ENCODE measurements at places on chromosomes 11 and 22.

DNA sequence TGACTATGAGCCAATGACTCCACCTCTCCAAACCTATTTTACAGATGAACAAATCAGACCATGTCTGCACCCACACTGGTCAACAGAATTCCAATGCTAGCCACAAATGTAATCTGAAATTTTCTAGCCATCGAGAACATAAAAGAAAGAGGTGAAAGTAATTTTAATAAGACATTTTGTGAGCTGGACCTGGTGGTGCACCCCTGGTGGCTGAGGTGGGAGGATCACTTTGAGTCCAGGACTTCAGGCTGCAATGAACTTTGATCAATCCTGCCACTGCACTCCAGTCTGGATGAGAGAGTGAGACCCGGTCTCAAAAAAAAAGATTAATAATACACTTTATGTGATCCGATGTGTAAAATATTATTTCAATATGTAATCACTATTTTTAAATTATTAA lies 9.4 kb upstream of the RNF185 start:
- no peak for DNase-seq

DNA sequence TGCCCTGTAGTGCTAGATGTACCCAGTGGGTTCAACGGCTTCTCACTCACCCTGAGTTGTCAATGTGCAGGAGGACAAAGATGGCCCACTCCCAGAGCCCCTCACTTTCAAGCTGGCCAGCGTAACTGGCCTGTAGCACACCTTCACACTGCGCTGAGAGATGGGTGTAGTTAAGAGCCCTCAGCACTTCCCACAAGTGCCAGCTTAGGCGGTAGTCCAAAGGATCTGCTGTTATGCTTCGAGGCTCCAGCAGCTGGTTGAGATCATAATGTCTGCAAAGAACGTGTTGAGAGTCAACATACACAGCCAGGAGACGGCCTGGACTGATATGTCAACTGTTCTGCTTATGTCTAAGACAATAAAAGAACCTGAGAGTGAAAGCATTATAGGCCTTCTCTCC lies 14.7 kb upstream of the CHRNA10 start:
- no peak for DNase-seq

DNA sequence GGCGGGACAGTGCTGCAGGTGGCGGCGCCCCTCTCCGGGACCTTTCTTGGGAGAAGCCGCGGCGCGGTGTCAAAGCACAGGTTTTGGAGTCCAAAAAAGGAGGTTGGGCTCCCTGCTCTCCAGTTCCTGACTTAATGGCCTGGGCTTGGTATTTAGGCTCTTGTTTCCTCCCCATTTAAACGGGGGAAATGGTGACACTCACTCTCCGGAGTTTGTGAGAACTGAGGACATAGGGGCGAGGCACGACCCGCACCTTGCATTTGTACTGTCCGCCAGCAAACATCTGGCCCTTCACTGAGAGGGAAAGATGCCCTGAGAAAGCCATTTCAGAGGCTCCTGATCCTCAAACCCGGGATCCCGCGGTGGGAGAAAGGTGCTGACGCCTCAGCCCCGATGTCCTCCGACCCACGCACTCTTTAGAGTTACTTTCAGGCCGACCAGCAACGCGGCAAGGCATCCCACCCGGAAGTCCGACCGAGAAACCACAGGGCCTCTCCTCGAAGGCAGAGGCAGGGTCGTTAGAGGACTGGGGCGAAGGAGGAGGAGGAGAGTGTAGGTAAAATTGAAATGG lies 2.9 kb upstream of the WDR74 start:
- DNase-seq: peak; percentile 77

DNA sequence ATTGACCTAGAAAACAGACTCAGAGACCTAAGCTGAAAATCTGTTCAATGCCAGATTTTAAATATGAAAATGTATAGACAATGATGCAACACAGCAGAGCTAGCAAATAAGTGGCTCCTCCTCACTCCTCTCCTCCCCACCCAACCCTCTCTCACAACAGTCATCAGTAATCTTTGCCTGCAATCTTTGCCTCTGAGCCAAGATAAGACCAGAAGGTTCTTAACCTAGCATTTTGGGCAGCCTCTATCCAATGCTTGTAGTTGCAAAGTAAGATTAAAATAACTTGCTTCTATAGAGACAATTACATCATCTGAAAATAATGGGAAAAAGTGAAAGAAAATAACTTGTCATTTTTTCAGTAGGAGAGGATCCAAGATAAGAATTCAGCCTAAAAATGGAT lies 117.3 kb downstream of the PARVA start:
- no peak for DNase-seq

GRCh38 chr11:126423154-126423553 lies 67.7 kb downstream of the ST3GAL4 start:
- no peak for DNase-seq

GRCh38 chr11:26186389-26186788 lies 145.5 kb upstream of the ANO3 start:
- no peak for DNase-seq

GRCh38 chr11:12680246-12680939 lies 6.2 kb downstream of the TEAD1 start:
- DNase-seq: no peak

DNA sequence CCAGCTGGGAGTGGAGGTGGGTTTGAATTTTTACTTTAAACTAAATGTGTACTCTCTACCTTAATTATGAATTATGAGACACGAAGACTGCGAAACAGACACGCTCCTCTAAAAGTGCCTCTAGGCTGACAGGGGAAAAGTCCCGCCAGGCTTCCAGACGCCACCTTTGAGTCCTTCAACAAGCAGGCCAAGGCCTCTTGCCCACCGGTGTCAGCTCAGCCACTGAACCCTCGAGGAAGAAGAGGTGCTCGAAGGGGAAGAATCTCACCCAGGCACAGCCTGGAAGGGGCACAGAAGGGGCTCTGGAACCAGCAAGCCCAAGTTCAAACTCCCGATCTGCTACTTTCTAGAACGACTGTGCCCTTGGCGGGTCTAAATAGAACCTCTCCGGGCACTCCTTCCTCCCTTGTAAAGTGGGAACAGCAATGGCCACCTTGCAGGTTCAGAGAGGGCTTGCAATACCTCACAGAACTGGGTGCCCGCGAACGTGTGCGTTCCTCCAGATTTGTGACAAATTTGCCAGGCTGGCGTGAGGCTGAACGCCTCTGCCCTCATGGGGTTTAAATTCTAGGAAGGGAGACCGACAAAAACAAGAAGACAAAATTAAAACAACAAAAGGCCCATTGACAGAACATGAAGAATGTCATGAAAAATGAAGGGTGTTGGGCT lies 158.5 kb upstream of the GRK3 start:
- no peak for DNase-seq

DNA sequence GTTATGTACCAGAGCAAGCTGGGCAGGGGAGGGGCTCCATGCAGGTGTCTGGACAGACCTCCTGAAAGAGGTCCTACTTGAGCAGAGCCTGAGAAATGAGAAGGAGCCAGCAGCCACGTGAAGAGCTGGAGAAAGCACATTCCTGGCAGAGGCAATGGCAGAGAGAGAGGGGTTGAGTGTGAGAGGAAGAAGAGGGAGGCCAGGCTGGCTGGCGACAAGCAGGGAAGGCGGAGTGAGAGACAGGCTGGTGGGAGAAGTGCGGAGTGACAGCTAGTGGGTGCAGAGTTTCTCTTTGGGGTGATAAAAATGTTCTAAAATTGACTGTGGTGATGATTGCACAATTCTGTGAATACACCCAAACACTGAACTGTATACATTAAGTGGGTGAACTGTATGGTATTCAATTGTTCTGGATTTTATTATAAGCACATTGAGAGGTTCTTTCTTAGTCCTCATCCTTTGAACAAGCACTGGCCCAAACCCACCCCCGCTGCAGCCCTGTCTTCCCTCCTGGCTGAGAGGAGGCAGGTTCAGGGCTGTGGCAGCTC lies 29.4 kb downstream of the RPL27A start:
- no peak for DNase-seq

GRCh38 chr11:117289795-117290194 lies 1.4 kb upstream of the BACE1-AS start:
- no peak for DNase-seq

DNA sequence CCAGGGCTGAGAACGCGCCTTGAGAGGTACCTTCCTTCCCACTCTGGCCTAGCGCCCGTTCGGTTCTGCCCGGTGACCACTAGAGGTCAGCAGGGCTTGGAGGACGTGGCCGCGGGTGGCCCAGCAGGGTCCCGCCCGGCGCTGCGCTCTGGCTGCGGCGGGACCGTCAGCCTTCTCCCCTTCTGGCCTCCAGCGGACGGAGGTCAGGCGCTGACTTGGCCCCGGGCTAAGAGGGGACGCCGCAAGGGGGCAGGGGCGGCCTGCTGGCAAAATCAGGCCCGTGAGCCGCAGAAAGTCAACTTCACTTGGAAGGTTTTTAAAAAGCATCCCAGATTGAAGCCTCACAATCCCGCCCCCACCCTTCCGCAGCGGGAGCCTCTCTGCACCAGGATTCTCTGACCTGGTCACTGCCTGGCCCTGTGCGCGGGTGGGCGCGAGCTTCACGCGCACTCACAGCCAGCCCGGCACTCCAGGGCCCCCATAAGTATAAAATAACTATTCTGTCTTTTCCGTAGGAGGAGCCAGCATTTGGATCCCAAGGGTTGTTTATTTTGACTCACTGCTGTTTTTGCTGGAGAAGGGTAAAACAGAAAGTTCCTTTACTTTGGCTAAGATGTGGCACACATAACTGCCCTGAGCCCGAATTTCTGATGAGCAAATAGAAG lies 23.2 kb upstream of the ZBTB16 start:
- DNase-seq: peak; percentile 41

DNA sequence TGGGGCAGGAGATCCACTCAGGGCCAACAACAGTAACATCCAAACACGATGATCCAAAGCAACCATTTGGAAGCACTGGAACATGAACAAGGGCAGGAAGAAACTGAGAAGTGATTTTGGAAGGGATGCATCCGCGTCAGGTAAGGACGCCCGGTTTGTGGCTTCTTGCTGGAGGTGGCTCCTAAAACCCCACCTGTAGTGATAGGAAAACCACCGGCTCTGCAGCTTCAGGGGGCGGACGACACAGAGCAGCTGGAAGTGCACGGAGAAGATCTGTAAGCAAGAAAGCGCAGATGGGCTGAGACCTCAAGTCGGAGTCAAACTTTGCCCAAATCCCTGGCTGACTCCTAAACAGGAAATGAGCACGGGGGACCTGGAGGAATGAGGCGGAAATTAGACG lies 1066.1 kb downstream of the BRD1 start:
- no peak for DNase-seq

DNA sequence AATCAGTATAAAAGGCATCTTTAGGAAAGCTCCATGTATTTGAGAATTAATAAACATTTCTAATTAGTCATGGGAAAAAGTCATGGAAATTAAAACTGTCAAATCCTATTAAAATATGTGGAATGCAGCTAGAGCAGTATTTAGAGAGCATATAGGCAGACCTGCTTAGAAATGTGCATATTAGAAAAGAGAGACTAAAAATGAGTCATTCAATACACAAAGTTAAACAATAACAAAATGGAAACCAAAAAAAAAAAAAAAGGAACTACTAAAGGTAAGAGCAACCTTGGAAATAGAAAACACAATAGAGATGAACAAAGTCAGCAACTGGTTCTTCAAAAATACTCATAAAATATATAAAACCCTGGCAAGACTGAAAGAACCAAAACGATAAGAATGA lies 59.7 kb upstream of the RASSF10 start:
- no peak for DNase-seq

- no peak for DNase-seq
These were observed 330 bp downstream of the ACP2 start for GRCh38 chr11:47248304-47248663.

DNA sequence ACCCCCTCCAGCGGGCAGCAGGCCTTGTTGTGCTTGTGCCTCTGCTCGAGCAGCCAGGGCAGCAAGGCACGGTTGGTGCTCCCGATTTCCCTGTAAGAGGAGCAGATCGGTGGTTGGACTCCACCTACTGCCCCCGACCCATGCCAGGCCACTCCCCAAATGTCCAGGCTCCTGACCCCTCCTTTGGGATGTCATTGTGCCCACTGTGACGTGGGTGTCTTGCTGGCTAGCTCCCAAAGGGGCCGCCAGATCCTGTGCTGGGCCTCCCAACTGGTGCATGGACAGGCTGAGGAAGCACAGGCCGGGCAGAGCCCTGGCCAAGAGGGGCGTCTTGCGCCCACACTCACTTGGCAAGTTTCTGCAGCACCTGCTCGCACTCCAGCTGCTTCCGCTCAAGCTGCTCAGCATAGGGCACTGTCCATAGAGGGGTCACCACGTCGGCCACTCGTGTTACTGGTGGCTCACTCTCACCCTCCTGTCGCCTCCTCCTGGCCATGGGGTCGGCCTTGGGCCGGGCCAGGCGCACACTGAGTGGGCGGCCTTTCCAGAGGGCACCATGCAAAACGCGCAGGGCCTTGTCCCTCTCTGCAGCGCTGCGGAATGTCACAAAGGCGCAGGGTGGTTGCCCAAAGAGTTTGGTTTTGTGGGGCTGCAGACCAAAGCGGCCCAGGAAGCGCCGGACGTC lies at the start of gene RANBP1:
RANBP1 (plus strand) TSS at position 414 of the 685 bp plus-strand sequence; CDS start at position 495, 81 bp downstream.
- no peak for DNase-seq

- DNase-seq: no peak
These were observed 30.6 kb downstream of the ACER3 start for GRCh38 chr11:76891285-76891684.

DNA sequence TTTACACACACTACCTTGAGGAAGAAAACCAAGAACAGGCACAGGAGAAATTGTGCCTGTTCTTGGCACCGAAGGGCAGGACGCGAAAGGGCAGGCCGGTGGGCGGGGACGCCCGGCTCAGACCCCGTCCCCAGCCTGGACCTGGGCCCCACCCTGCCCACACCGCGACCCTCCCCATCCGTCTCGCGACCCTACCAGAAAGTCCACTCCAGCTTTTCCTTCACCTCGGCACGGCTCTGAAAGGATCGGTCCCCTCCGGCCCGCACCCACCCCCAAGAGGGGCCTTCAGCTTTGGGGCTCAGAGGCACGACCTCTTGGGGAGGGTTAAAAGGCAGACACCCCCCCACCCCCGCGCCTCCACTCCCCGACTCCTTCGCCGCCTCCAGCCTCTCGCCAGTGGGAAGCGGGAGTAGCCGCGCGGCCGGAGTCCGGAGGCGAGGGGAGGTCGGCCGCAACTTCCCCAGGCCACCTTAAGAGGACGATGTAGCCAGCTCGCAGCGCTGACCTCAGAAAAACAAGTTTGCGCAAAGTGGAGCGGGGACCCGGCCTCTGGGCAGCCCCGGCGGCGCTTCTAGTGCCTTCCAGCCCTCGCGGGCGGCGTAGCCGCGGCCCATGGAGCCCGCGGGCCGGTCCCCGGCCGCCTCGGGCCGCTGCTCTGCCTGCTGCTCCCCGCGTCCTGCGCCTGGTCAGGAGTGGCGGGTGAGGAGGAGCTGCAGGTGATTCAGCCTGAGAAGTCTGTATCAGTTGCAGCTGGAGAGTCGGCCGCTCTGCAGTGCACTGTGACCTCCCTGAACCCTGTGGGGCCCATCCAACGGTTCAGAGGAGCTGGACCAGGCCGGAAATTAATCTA lies 4.4 kb downstream of the SEC14L6 start:
- no peak for DNase-seq

DNA sequence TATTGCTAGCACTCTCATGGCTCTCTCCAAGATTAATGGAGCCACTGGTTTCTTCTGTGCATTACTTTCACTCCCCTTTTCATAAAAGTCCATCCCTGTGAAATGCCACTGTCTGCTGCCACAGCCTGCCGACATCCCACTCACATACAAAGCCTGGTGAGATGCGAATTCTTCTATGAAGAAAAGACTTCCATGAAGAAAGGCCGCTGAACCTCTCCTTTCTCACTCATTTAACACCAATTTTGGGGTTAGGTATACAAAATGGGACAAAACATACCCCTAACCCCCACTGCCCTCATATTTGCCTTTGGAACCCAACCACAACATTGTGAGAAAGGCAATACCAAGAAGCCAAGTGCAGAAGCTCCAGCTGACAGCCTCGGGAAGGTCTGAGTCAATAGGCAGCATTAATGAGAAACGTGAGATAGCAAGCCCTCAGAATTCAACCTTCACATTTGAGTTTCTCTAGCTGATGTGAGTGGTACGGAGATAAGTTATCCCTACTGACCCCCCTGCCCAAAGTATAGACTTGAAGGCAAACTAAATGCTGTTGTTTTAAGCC lies 156.4 kb downstream of the ATG16L2 start:
- DNase-seq: peak; percentile 72

Measured in stimulated activated effector memory CD8-positive, alpha-beta T cell treated with anti-CD3 and anti-CD28 coated beads, Interleukin-12 subunit alpha, Interleukin-12 subunit beta, amount 100 ng/mL, for 72 hours (primary cell).